RPMI7951 (cell line): ENCODE measurements at places on chromosomes 7 and 10. TPM values are rescaled to one million over a fixed set of nuclear protein-coding genes. Genes with fewer than 3 reads are reported as not detected.

The SAMD9 gene
- 18.8 and 24.3 TPM in 2 replicates for total RNA-seq

DNA sequence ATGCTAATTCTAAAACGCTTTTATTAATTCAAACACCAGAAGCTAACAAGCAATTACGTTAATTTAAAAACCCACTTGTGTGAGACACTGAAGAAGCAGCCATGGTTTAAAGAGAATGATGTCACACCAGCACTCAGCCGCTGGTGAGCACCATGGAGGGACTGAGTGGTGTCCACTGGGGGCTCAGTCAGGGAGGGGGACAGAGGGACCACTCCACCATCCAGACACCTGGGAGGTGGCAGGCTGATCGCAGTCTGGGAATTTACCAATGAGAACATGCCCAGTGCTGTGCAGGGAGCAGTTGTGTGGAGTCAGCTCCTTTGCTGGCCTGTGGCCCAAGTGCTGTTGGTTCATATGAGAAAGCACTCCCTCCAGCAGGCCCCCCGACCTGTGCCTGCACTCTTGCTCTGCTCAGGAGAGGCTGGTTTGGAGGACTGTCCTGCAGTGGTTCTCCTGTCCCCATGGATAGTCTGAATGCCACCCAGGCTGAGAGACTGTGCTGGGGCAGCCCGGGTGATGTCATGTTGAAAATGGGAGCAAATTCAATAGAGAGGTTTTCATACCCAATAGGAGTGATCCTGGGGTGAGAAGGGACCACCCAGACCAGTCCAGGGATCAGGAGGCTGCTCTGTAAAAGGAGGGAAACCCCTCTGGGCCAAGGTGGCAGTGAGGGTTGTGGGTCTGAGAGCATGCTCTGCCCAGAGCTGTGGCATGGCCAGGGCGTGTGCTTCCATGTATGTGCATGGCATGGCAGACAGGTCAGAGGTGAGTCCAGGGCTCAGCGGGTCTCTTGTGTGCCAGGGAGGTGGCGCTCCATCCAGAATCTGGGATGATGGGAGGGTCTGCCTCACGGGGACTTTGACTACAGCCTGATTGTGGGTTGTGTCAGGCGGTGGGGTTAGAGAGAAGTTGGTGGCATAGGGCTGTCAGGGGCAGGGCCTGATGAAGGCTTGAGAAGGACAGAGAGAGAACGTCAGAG, 12.7 kb downstream of the ADCY1 start:
- no peak for DNase-seq

GRCh38 chr10:115818012-115818411, 455.0 kb downstream of the GFRA1 start:
- DNase-seq, result no peak

DNA sequence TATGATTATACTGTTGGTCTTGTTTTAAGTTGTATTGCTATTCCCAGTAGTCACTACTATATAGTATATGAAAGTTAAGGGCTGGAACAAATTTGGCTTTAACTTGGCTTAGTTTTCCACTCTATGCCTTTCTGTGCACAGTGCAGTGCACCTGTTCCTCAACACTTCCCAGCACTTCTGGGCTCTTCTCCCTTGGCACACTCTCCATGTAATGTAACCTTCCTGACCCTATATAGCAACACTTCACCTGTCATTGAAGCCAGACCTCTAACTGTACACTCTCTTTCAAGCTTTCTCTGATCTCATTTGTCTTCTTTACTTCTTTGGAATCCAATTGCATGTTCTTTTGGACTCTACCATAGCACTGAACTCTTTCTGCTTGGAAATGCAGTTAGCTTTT, 83.9 kb upstream of the SMIM30 start:
- DNase-seq, result no peak

DNA sequence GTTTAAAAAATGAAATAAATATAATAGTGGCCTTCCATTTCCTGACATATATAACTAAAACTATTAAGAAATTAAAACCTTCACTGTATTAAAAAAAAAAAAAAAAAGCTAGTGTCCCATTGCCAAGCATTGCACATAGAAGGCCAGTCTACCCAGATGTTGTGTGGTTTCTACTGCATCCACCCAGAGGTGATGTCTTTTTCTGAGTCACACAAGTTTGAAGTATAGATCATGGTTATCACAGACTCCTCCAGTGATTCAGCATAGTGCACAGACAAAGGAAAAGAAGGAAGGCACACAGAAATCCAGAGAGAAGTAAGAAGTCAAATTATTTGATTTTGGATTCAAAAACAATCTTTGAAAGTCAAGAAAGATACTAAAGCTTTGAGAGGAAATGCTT, 429.0 kb downstream of the ETV1 start:
- DNase-seq, result peak; percentile 55

- peak; percentile 15 for DNase-seq
These were observed 151.0 kb downstream of the CHN2 start for GRCh38 chr7:29345590-29345989.

DNA sequence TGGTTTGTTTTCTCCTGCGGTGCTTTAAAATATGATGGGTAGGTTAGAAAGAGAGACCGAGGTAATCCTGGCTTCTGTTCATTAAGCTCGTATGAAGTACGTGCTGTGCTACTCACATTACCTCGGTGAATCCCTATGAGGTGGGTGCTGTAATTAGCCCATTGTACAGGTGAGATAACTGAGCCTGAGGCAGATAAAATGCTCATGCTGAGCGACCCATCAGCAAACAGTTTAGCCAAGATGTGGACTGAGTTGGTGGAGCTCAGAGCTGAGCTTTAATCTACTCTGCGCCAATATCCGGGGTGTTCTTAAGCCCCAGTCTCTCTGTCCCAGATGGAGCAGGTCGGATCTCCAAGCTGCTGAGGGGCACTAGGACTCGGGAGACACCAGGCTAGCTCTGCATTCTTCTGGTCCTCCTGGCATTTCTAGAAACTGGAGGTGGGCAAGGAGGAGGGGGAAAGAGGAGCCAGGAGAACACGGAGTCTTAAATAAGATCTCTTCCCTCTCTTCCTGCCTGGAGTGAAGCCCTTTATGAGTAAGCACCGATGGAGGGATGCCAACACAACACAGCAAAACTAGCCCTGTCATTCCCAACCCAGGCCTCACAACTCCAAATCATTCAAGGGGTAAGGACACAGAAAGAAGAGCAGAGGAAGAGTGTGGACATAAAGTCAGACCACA, 458.5 kb downstream of the KCNMA1 start:
- DNase-seq, result peak; percentile 90

GRCh38 chr10:123633636-123634035, 32.5 kb upstream of the GPR26 start:
- DNase-seq, result no peak

DNA sequence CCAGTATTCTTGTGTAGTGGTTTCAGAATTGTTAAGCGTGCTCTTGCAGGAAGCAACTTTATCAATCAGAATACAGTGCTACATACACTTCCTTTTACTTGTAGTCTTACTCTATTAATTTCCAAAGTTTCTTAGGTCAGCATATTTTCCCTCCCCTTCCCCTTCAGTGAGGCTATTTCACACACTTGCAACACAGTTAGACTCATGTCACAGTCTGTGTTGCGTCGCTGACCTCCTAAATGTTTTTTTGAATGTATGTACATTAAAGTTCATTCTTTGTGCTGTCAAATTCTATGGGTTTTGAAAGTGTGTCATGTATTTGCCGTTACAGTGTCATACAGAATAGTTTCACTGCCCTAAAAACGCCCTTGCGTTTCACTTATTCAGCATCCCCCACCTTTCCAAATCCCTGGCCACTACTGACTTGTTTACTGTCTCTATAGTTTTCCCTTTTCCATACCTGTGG, 5.4 kb upstream of the HKDC1 start:
- no peak for DNase-seq

- peak; percentile 69 for DNase-seq
These were observed 96.3 kb downstream of the ALOX5 start for GRCh38 chr10:45470098-45471012.
